ENCODE measurements at places on chromosomes 2 and 18.

- DNase-seq, result no peak
Measured at GRCh38 chr2:110983133-110983532, 137.6 kb upstream of the BCL2L11 start.

DNA sequence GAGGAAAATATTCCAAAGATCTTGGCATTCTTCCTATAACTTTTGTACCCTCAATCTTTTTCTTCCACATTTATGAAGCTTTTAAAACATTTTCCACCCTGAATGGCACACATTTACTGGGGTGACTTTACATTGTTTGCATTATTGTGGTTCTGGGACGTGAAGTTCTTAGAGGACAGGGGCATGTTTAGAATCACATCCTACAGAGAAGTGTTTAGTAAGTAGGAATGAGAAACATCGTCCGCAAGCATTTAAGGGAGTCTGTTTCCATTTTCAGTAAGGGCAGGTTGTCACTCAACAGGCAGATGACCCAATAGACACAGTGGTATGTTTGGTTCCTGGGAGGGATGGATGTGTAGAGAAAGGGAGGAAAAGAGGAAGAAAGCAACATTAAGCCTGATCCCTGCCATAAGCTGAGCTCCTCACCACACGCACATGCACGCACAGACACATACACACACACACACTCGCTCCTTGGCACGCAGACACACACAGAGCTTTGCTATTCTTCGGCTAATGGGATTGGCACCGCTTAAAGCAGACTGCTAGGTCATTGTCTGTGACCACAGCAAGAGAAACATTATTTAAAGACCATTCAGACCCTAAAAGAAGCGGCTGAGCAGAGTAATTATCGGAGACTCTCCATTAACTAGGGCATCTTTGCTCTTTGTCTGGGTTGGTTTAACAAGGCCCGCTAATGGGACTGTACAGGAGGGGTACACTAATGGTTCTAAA, 14.2 kb upstream of the PLEKHM3 start:
- DNase-seq, result no peak

GRCh38 chr2:237688081-237688480, 60.7 kb downstream of the LRRFIP1 start:
- DNase-seq, result no peak

DNA sequence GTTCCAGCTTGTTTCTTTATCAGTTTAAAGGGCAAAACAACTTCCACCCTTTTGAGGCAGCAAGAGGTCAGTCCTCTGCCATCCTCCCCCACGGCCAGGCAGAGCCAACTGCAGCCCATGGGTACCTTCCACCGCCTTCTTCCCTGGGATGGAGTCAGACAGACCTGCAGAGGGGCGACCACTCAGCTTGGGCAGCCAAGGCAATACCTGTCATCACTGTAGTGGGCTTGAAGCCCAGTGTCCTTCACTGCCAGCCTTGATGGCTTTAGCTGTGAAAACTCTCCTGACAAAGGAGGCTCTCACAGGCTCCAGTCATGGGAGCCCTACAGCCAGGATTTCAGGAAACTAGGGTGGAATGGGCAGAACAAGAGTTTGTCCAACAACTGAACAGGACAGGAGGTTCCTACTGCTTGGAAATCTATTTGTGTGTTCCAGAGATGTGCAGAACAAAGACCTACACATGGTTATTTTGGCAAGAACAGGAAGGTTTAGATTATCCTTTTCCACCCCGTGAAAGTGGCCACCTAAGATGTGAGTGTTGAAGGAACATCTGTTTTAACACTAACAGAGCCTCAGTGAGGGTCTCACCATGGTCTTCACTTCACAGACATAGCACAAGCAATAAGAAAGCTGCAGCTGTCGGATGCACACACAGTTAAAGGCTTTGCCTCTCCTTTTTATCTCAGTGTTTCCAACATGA, 93.9 kb upstream of the RMDN2 start:
- no peak for DNase-seq

GRCh38 chr2:100730290-100730868, 89.6 kb upstream of the NPAS2 start:
- DNase-seq, result peak; percentile 5

GRCh38 chr2:19171409-19171808, 187.0 kb downstream of the OSR1 start:
- DNase-seq, result no peak

- DNase-seq, result no peak
Measured at GRCh38 chr2:199760574-199760973, 90.4 kb downstream of the FTCDNL1 start.

DNA sequence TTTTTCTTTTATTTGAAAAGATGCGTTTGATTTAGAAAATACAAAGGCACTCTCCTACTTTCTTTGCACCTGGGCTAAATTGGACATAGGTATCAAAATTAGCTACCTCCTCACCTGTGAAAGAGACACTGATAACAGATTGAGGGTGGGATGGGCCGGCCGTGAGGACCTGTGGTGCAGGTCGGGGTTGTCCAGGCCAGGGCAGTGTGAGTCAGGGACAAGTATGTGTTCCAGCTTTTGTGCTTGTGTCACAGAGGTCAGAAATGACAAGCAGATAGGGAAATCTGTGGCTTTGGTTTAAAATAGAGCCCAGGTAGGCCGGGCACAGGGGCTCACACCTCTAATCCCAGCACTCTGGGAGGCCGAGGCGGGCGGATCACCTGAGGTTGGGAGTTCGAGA, 22.6 kb downstream of the MYL12B start:
- DNase-seq, result no peak

GRCh38 chr2:10357193-10358169, 54.8 kb downstream of the HPCAL1 start:
- no peak for DNase-seq

- no peak for DNase-seq
Measured at GRCh38 chr18:75167759-75168618, 41.0 kb downstream of the PTGR3 start.

DNA sequence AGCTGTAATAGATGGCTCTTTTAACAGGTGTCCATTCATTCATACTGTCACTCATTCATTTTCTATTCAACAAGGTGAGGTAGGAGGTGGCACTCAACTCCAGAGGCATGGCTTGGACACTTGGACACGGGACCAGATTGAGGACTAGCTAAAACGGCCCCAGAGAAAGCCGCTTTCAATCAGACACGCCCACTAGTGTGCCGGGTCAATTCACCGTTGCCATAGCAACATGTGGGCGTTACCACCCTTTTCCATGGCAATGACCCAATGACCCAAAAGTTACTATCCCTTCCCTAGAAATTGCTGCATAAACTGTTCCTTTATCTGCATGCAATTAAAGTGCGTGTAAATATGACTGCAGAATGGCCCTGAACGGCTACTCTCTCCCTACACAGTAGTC, 49.2 kb upstream of the LGALSL start:
- no peak for DNase-seq

DNA sequence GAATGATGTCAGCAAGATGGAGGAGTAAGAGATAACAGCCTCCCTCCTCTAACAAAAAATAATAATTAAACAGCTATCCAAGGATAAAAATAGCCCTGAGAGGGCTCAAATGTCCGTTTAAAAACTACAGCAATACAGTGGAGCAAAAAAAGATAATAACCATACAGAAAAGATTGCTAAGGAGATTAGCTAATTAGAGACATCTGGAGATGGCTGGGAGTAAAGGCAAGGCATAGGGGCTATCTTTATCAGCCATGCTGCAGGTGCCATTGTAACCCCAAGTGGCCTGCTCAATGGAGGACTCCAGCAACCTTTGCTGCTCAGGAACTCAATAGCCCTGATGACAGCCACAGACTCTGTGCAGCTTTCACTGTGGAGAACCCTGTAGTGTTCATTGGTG, 42.7 kb downstream of the MDH1 start:
- no peak for DNase-seq

- DNase-seq, result no peak
Measured at GRCh38 chr2:177075254-177075653, 137.3 kb upstream of the HNRNPA3 start.
